ENCODE measurements at places on chromosomes 4 and X. TPM values are rescaled to one million over a fixed set of nuclear protein-coding genes. Genes with fewer than 3 reads are reported as not detected.

USP17L26 gene
- total RNA-seq = not detected

HHIP gene
- 1.6 TPM for total RNA-seq

IQSEC2 gene
- 11.4 TPM for total RNA-seq

GSX2 gene
- not detected for total RNA-seq

USP17L19 gene
- not detected for total RNA-seq

BRS3 gene
- total RNA-seq = not detected

LRRC66 gene
- 0.82 TPM for total RNA-seq

ELOVL6 gene
- total RNA-seq = 15.0 TPM

FAM200B gene
- total RNA-seq = 38.1 TPM

TKTL1 gene
- total RNA-seq = 0.18 TPM

ANOS1 gene
- 7.4 TPM for total RNA-seq

LAMP2 gene
- 121 TPM for total RNA-seq

GPR143 gene
- total RNA-seq = 7.8 TPM

CXCL6 gene
- total RNA-seq = 1.2 TPM

DGAT2L6 gene
- 0.29 TPM for total RNA-seq

ARHGAP24 gene
- 75.7 TPM for total RNA-seq

ADH7 gene
- total RNA-seq = not detected

SAP30 gene
- total RNA-seq = 18.9 TPM

PDGFC gene
- 40.4 TPM for total RNA-seq

TBX22 gene
- total RNA-seq = 2.8 TPM

SLC16A2 gene
- total RNA-seq = 17.9 TPM

MGAT4D gene
- total RNA-seq = not detected

TEX11 gene
- total RNA-seq = not detected

PDGFRA gene
- total RNA-seq = 253 TPM

SLC9A7 gene
- total RNA-seq = 7.9 TPM
